ENCODE measurements at places on chromosomes 7 and 10.
A peak's percentile ranks its signal among the peaks of the same experiment; 100 is the strongest.

GRCh38 chr7:106658316-106659165, 2.4 kb downstream of the CCDC71L start:
- DNase-seq, result no peak

- DNase-seq, result no peak
Measured at GRCh38 chr7:89908736-89909135, 245.5 kb upstream of the STEAP1 start.

GRCh38 chr10:27052656-27053055, 47.6 kb downstream of the ANKRD26 start:
- DNase-seq, result no peak

GRCh38 chr7:2099048-2099957, 133.4 kb downstream of the MAD1L1 start:
- peak; percentile 50 for DNase-seq

- DNase-seq, result no peak
Measured at GRCh38 chr10:128448796-128449195, 322.6 kb upstream of the MKI67 start.

GRCh38 chr10:62050893-62051433, 149.5 kb downstream of the ARID5B start:
- DNase-seq, result no peak

GRCh38 chr10:70751356-70751755, 33.8 kb downstream of the TBATA start:
- DNase-seq, result no peak

DNA sequence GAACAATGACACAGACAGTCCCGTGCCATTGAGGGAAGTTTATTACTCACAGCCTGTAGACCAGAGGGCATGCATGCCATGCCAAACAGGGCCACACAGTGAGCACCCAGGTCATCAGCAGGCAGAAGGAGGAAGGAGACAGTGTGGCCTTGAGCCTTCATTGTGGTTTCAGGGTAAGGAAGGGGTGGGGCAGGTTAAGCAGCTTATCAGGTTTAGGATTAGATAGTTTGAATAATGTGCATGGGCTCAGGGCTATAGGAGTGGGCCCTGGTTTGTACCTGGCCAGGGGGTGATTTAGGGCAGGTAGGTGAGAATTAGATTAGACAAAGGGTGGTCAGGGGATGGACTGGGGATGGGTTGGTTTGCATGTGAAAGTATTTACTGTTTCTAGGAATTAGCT, 67.9 kb downstream of the ADCY1 start:
- no peak for DNase-seq

GRCh38 chr7:127187740-127188139, 65.0 kb downstream of the GRM8 start:
- no peak for DNase-seq

GRCh38 chr7:77538281-77539212, 1.5 kb downstream of the PTPN12 start:
- peak; percentile 68 for DNase-seq

GRCh38 chr10:78035437-78035836, 1.8 kb downstream of the RPS24 start:
- DNase-seq, result no peak

DNA sequence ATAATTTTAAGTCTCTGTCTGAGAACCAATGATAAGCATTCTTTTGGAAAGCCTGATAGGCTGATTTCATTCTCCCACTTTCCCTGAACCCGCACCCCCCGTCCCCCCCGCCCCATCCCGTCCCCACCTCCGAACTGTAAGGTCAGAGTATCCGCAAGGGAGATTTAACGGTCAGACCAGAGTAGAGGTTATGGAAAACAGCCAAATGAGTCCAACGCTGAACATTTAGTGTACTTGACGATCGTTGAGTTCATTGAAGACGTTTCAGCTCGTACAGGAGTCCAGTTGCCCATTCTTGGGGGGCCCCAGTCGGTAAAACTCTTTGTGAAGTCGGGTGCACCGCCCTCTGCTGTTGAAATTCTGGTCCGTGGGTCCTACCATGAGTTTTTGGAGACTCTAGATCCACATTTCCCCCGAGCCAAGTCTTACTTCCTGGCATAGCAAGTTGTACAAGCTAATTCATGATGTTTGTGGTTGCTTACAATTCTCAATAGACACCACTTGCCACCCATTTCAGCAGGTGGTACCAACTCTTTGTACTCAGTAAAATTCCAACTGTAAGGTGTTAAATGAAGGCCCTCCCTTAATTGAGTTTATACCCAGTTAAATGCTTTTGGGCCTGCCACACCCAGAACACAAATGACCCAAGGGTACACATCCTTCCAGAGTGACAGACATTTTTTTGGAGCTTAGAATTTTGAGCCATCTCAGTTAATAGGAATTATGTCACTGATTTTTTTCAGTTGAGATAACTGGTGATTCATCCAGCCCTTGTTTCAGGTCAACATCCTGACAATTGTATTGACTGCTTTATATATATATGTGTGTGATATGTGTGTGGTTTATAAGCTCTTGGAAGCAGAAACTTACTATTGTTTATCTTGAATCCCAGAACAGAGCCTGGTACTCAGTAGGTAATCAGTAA, 1.2 kb downstream of the MARCHF5 start:
- peak; percentile 31 for DNase-seq
